Dorsolateral prefrontal cortex (tissue), 122 donors: ENCODE measurements at places on chromosomes 12 and 14.
A peak's percentile ranks its signal among the peaks of the same experiment; 100 is the strongest.

- no peak for DNase-seq
Measured at GRCh38 chr14:59428581-59429012, 36.6 kb downstream of the GPR135 start.

DNA sequence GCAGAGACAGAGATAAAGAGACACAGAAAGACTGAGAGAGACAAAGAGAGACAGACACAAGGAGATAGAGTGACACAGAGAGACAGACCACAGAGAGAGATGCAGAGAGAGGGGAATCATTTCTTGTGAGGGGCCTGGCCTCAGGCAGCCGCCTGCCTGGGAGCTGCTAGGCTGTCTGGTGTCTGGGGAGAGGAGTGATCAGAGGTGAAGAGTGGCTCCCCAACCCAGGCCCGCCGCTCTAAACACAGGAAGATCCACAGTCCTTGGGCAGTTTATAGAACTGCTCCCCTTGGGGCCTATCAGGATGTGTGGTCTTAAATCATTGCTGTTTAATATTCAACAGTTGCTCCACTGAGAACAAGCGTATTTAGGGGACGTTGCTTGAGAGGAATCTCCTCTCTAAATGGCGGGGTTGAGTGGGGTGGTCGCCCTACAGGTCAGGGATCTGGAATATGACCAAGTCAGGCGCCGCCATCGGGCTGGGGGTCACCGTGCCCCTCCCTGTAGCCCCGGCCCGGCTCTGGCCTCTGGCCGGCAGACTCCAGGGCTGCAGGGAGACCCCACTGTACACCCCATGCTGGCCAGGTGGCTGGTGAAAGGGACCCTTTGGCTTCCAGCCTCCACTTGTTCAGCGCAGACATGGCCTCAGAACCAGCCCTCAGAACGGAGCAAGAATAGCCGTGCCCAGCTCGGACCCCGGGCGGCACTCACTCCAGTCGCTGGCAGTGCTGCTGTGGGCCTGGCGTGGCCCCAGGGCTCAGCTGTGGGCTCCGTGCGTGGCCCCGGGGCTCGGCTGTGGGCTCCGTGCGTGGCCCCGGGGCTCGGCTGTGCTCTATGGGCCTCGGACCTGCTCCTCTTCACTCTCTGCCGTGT is 89.4 kb downstream of the GALNT9 start:
- no peak for DNase-seq

GRCh38 chr12:58504143-58504938 is 416.0 kb downstream of the LRIG3 start:
- no peak for DNase-seq

- DNase-seq = no peak
Measured at GRCh38 chr14:30194741-30195148, 267.1 kb upstream of the PRKD1 start.

GRCh38 chr14:30980980-30981379 is 44.5 kb upstream of the AP4S1 start:
- no peak for DNase-seq

- no peak for DNase-seq
Measured at GRCh38 chr14:72714871-72715214, 179.1 kb downstream of the DPF3 start.

DNA sequence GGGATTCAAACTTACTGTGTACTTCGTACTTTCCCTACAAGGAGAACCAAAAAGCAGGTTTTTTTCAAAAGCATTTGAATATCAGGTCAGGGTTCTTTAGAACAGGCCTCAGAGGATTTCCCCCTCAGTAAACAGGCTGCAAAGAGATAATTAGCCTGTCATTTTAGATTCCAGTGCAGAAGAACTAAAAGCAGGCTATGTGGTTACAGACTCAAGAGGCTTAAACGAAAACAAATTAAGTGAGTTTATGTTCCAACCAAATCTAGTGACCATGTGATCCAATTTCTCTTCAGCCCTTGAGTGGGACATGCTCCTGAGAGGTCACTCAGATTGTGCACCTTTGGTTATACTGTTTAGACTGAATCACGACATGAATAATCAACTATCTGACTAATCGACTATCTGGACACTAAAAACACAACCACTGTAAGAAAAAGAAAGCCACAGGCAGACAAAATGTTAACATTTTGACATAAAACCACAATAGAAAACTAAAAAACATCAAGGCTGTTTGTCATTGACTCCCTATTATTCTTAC is 4.5 kb downstream of the TMED8 start:
- DNase-seq = no peak

DNA sequence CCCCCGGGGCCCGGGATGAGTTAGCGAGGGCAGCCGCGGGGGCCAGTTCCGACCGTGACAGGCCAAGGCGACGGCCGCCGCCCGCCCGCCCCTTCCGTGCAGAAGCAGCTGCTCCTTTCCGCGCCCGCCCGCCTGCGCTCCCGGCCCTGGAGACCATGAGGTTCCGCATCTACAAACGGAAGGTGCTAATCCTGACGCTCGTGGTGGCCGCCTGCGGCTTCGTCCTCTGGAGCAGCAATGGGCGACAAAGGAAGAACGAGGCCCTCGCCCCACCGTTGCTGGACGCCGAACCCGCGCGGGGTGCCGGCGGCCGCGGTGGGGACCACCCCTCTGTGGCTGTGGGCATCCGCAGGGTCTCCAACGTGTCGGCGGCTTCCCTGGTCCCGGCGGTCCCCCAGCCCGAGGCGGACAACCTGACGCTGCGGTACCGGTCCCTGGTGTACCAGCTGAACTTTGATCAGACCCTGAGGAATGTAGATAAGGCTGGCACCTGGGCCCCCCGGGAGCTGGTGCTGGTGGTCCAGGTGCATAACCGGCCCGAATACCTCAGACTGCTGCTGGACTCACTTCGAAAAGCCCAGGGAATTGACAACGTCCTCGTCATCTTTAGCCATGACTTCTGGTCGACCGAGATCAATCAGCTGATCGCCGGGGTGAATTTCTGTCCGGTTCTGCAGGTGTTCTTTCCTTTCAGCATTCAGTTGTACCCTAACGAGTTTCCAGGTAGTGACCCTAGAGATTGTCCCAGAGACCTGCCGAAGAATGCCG is 699 bp downstream of the MGAT2 start:
- DNase-seq = peak; percentile 61

DNA sequence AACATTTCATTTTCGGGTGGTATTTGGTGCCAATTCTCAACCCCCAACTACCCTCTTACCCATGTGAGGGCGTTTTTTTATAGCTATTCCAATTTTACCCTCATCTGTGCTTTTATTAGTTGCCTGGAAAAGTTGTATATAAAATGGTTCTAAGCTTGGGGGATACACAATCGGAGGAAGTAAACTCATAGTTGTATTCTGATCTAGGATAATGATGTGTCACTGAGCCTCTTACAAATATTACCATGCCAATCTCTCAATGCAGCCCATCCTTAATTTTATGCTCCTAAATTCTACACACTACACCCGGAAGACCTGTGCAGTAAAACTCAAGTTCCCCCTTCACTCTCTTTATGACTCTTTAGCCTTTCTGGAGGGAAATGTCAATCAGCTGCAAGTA is 1206.5 kb upstream of the FLRT2 start:
- no peak for DNase-seq
